ENCODE measurements at places on chromosomes 16 and 17.

DNA sequence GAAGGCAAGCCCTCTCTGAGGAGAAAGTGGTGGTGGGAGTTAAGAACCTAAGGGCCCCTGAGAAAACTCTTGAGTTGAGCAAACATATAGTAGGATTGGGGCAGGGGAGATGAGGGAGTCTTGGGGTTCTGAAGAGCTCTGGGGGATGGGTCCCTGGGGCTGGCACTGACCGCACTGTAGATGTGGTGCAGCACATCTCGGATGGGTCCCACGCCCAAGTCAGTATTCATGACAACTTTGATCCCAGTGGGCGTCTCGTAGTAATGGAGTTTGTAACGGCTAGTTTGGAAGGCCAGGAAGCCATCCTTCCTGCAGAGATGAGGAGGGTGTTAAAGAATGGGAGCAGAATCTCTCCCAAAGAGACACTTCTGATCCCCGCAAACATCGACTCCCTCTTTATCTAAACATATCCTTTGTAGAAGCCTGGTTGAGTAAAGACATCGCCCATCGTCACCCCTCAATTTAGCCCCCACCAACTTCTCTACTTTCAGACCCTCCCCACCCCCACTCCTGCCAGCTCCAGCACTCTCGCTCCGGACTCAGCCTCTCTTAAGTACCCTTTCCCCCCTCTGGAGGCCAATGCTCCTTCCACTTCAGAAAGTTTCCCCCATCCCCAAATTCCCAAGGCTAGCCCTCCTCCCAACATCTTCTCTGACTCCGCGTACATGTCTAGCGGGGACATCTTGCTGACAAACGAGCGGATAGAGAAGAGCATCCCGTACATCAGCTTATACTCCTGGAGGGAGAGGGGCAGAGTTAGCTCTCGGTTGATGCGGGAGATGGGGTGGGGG, 710 bp downstream of the TRAPPC1 start:
- DNase-seq = no peak

DNA sequence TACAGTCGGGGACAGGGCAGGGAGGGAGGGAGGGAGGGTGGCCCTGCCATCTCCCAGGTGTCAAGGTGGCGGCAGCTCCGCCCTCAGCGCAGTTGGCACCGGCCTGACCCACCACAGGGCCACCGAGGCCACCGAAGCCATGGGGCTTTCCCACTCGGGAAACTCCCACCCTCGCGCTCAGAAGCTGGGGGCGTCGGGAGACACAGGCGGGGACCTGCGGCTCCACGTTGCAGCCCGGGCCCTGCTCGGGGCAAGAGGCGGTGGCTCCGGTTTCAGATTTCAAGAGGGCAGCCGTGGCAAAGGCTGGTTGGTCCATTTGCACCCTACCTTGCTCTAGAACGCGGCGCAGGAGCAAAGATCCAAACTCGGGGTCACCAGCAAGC, 544 bp downstream of the CYB561 start:
- DNase-seq = no peak

- no peak for DNase-seq
These were observed 76.0 kb downstream of the GPR139 start for GRCh38 chr16:19997734-19998133.

GRCh38 chr17:79655672-79656290, 44.9 kb upstream of the RBFOX3 start:
- no peak for DNase-seq

DNA sequence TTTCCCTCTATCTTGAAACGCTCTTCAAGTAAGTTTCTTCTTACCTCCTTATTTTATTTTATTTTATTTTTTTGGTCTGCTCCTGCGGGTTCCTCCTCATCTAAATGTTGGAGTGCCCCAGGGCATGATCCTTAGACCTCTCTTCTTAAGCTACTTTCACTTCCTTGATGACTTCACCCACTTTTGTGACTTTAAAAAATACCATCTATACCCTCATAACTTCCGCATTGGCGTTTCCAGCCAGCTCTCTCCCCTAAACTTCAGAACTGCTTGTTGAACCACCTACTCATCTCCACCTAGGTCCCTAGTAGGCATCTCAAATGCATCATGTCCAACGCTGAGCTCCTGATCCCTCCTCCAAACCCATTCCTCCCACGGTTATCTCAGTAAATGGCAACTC, 51.4 kb upstream of the NFAT5 start:
- no peak for DNase-seq

DNA sequence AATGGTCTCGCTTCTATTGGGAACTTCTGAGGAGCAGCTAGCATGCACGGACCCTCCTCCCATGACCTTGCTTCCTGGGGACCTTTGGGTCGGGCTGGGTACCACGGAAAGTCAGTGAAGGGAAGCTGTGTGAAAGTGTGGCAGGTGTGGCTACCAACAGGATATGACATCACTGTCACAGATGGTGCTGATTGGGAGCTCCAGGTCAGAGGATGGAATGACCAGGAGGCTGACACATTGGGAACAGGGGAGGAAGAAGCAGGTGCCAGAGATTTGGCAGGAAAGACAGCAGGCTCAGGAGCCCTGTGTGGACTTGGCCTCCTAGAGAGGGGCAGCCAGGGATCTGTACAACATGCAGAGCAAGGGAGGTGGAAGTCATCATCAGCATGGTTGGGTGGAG, 34.0 kb downstream of the CPNE2 start:
- DNase-seq = no peak

DNA sequence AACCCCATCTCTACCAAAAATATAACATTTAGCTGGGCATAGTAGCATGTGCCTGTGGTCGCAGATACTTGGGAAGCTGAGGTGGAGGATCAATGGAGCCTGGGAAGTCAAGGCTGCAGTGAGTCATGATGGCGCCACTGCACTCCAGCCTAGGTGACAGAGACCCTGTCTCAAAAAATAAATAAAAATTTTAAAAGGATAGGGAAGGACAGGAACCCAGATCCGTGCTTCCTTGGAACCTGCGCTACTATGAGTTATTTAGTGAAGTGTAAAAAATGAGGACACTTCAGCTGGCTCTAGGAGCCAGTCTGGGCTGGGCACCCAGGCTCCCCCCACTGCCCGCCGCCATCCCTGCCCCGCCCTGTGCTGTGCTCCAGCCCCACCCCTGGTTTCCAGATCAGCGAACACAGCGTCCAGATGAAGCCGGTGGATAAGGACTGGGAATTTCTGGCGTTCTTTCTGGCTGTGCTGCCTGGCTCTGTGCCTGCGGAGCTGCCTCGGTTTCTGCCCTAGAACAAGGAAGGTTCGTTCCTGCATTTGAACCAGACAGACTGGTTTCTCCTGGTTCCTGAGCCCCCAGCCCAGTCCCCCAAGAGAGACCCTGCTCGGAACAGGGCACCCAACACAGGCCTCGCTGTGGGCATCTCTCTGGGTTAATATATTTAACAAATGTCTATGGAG, 18.5 kb downstream of the PLLP start:
- DNase-seq = no peak
